Spleen (tissue), 13 donors: ENCODE measurements at places on chromosomes 7 and 10. TPM values are rescaled to one million over a fixed set of nuclear protein-coding genes. Genes with fewer than 3 reads are reported as not detected.
A peak's percentile ranks its signal among the peaks of the same experiment; 100 is the strongest.

DNA sequence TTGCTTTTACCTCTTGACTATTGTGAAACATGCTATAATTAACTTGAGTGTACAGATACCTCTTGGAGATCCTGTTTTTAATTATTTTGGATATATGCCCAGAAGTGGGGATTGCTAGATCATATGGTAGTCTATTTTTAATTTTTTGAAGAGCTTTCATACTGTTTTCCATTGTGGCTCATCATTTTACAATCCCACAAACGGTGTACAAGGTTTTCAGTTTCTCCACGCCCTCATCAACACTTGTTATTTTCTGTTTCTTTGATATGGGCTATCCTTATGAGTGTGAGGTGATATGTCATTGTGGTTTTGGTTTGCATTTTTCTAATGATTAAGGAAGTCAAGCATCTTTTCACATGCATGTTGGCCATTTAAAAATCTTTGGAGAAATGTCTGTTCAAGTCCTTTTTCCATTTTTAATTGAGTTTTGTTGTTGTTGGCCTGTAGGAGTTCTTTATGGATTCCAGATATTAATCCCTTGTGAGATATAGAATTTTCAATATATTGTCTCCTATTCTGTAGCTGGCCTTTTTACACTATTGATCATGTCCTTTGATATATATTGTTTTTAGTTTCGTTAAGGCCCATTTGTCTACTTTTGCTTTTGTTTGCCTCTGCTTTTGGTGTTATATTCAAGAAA lies 7.5 kb downstream of the AGK start:
- no peak for DNase-seq

DNA sequence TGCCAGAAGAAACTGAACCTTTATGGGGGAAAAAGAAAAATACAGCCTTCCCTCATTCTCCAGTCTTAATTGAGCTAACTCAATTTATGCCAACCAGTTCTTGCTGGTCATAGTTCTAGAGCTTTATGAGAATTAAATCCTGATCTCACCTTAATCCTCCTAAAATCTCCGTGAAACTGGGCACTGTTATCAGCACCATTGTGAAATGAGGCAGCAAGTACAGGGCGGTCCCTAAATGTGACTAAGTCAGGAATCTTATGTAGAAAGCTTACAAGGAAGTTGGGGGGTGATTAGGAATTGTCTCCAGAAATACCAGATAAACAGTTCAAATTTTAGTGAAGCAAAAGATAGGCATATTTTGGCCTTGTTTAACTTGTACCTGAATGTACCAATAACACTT lies 10.7 kb upstream of the INSYN2A start:
- DNase-seq, result no peak

GRCh38 chr10:116183733-116184511 lies 89.1 kb downstream of the GFRA1 start:
- no peak for DNase-seq

- no peak for DNase-seq
Measured at GRCh38 chr7:129830949-129831348, 121.8 kb downstream of the UBE2H start.

DNA sequence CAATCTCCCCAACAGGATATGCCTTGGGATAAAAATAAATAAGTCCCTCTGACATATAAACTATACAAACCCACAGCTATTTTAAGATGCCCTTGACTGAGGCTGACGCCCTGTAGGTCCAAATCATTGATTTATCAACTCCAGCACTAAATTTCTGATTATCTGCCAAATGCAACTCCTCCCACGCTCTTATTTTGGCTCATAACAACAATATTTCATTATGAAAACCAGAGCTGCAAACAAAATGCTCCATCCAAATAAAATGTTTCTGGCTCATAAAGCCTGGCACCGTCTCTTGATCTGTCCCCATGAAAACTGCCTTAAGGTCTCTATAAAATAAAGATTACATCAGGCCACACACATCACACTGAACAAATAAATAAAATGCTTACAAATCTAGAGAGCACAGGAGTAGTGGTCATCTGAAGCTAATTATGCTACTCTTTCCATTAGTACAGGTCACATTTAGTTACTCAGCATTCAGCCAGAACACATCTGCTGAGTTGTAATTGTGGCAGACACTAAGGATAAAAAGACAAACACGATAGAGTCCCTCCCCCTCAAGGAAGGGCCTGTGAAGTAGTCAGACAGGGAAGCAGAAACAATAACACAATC lies 28.8 kb downstream of the CACUL1 start:
- no peak for DNase-seq

Gene EPHB4
- total RNA-seq, result 126 TPM

Gene DOCK4
- total RNA-seq, result 19.7 TPM

DNA sequence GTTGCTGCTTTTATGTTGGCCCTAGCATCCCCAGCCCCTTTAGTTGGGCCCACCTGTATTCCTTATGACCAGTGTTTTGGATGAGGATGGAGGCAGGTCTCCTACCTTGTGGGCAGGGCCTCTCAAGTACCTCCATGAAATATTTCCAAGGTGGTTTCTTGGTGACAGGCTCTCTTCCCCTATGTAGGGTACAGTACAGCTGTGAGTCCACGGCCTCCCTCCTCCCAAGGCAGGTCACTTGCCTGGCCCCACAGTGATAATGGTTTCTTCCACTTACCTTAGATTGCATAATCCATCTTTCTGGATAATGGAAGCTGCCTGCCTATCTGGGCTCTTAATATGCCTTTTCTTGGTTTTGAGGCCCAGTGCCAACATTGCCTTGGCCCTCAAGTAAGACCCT lies 110.4 kb downstream of the NT5C2 start:
- no peak for DNase-seq

DNA sequence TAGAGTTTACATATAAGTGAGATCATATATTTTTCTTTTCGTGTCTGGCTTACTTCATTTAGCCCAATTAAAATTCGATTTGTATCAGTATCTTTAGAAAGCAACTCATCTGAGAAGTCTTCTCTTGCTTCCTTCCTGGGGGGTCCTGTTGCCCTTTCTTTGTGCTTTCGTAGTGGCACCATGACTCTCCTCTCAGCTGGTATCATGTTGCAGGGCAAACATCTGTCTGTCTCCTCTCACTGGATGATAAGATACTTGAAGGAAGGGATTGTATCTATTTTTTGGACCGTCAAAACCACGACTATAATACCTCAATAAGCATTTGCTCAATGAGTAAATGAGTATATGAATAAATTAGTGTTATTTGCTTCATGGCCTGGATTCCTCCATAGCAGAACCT lies 382.5 kb upstream of the SORCS1 start:
- no peak for DNase-seq

Gene PHYHIPL
- not detected for total RNA-seq

Gene ABCC2
- 3.6 TPM for total RNA-seq

DNA sequence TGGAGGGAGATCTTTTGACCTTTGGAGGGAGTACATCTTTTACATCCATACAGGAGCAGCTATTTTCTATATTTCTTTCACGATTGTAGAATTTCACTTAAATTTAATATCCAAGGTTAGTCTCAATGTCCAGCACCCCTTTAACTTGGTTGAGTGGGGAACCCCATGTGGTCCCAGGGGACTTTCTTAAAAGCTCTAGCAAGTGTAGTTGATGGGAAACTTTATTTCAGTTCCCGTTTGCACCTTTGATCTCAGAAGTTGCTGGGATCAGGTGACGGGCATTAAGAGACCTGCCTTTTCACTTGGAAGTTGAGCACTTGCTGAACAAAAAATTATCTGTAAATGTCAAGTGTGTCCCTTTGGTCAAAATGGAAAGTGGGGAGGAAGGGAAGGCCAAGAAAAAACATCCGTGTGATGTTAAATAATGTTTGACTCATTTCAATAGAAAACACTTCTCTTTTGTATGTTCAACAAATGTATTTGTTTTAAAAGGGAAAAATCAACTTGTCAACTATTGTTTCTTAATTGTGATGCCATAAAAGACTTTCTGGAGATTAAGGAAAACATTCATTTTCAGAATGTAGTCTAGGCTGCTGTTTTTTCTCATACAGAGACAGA lies 370.1 kb upstream of the GALNT17 start:
- no peak for DNase-seq

Gene SPDYE9
- not detected for total RNA-seq

GRCh38 chr7:604001-604883 lies 84.6 kb upstream of the PDGFA start:
- peak; percentile 97 for DNase-seq

Gene GFRA1
- total RNA-seq, result 36.5 TPM

DNA sequence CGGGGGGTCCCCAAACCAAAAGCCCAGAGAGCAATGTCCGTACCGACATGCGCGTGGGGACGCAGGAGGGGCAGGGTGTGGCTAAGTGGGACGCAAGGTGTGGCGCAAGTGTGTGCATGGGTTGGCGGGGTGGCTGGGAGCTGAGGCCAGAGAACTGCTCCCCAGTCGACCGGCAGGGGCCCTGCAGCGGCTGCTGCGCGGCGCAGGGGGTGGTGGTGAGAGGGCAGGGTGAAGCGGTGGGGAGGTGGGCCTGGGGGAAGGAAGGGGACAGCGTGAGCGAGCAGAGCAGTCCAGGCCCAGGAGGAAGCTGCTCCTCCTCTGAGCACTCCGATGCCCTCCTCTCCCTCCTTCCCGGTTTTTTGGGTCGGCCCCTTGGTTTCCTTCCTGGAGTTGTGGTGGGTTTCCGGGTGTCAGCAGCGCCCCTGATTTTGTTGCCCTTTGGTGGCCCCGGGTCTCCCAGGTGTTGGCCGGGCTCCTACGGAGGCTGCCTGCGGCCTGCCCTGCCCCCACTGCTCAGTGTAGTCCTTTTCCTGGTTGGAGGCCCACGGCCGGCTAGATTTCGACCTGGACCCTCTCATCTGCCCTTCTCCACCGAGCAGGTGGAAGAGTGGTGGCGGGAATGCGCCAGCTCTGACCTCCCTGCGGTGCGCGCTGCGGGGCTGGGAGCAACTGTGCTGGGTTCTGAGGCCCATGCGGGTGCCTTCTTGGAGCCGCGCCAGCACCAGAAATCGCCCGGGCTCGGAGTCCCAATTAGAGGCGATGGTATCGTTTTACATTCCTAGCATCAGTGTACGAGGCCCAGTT lies 40.5 kb upstream of the COMTD1 start:
- no peak for DNase-seq

GRCh38 chr7:92681633-92682032 lies 91.4 kb upstream of the FAM133B start:
- DNase-seq, result no peak

GRCh38 chr7:79523436-79523835 lies 70.0 kb upstream of the MAGI2 start:
- no peak for DNase-seq

DNA sequence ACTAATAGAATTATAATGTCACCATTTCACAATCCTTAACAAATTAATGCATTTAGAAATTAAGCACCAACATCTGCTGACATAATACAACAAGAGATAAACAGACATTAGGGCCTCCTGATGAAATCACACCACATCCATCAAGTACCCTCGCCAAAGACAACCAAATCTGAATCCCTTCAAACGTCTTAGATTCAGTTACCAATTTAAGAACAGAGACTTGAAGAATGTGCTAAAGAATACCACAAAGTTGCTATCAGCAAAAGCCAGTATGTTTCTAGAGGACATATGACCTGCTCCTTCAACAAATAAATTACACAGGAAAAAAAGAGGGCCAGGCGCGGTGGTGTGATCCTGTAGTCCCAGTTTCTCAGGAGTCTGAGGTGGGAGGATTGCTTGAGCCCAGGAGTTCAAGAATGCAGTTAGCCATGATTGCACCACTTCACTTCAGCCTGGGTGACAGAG lies 144.5 kb downstream of the REEP3 start:
- no peak for DNase-seq

DNA sequence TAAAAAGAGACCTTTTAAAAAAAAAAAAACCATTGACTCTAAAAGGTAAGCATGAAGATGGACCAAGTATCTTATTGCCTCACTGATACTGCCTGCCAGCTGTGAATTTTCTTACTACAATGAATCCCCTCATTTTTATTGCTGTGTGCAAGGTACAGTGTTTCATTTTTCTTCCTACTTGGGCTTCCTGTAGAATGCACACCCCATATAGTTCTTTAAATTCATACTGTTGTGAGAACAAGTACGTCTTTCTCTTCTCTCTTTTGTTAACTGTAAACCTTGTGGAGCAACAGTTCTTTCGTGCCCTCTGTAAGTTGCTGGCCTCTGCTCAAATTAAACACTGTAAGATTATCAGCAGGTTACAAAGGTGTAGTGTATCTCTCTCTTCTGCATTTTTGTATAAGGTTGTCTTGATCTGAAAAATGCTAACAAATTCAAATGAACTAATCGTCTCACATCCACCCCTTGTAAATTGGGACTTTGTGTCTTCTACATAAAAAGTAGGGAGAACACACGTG lies 105.6 kb downstream of the VTI1A start:
- DNase-seq, result no peak

Gene ORAI2
- total RNA-seq, result 82.4 TPM

GRCh38 chr10:108586424-108586823 lies 1336.9 kb downstream of the XPNPEP1 start:
- no peak for DNase-seq

Gene FMC1
- total RNA-seq, result 7.0 TPM

Gene CPA2
- total RNA-seq, result not detected

DNA sequence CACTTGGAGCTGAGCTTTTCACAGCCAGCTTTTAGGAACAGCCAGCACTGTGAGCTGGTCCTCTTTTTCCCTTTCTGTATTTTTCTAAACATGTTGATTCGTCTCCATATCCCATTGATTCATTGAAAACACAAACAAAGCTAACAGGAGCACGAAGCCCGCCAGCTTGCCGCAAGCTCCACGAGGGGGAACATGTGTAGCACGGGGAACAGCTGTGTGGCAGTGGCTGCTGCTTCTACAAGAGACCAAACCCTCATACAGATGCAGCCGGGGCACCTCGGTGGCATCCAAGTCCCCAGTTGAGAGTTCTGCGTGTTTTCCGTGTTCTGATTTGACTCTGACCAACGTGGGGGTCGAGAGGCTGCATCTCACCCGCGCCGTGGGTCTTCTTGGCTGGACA lies 80.8 kb upstream of the SH2B2 start:
- no peak for DNase-seq

Gene HTR7
- 1.1 TPM for total RNA-seq

GRCh38 chr7:149496642-149497391 lies 792 bp downstream of the ZNF746 start:
- DNase-seq, result peak; percentile 94

GRCh38 chr10:31188792-31189406 lies 130.1 kb upstream of the ZEB1 start:
- DNase-seq, result no peak

GRCh38 chr10:17237915-17238444 lies 9.9 kb downstream of the VIM start:
- DNase-seq, result no peak

GRCh38 chr10:110363572-110364411 lies 59.1 kb upstream of the SMNDC1 start:
- DNase-seq, result no peak

DNA sequence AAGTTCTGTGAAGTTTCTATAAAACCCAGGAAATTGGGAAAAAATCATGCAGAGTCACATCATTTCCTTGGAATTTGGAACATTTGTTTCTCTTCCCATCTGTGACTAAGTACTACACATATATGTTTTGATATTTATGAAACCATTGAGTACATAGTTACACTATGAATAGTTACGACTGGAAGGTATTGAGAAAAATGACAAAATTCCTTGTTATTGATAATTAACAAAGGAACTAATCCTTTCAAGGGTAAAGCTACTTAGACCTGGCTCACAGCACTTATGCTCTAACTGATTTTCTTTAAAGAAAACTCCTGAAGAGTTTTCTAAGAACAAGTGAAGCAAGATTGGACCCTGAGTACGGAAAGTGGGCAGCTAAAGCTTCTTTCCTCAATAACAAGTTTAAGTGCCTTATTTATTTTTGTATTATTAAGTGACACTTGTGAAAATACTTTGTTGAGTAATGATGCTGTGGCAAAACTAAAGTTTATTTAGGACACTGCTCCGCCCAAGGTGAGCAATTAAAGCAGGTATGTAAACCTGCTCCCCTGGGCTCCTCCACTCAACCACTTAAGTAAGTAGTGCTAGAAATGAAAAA lies 12.0 kb upstream of the GLCCI1 start:
- no peak for DNase-seq
